ENCODE measurements at places on chromosomes 7 and 10.

GRCh38 chr7:99369767-99370391 lies 4.7 kb upstream of the ARPC1B start:
- no peaks in the 10 kb centered on the region for H3K27me3 ChIP-seq
- H3K4me1 ChIP-seq, result peaks cover 37% of the 10 kb centered on the region
- no peak overlapping the region for H3K4me3 ChIP-seq
- peaks cover 28% of the 10 kb centered on the region for H3K36me3 ChIP-seq

DNA sequence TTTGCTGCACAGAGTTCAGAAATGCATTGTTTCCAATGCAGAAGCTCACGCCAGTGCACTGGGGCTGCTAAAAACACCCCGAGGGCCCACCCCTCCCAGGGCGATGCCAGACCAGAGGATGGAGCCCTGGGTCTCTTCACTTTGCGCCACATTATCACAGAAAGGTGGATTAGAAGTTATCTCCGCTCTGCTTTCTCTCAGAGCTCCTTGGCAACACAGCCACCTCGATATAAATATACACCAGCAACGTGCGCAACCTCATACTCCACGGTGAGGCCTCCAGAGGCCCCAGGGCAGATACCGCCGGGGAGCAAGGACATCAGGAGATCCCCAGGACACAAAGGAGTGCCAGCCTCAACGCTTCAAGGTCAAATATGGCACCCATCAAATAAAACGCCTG lies 121.0 kb upstream of the TBX20 start:
- no peak overlapping the region for H3K4me3 ChIP-seq
- DNase-seq, result no peak
- H3K4me1 ChIP-seq, result no peaks in the 10 kb centered on the region
- no peaks in the 10 kb centered on the region for H3K36me3 ChIP-seq
- no peak overlapping the region for H3K27ac ChIP-seq
- H3K27me3 ChIP-seq, result no peaks in the 10 kb centered on the region

- H3K4me1 ChIP-seq, result no peaks in the 10 kb centered on the region
- H3K4me3 ChIP-seq, result no peak overlapping the region
- no peak for DNase-seq
- no peaks in the 10 kb centered on the region for H3K36me3 ChIP-seq
- no peak overlapping the region for H3K27ac ChIP-seq
Observed at GRCh38 chr10:104441329-104442000, 87.8 kb downstream of the CFAP58 start.

- DNase-seq, result no peak
- H3K27ac ChIP-seq, result no peak overlapping the region
- H3K4me3 ChIP-seq, result no peak overlapping the region
Observed at GRCh38 chr10:112711366-112711765, 238.7 kb upstream of the TCF7L2 start.

- H3K27me3 ChIP-seq, result peaks cover 90% of the 10 kb centered on the region
- H3K4me3 ChIP-seq, result peak overlapping the region; percentile 40
- no peak for DNase-seq
- H3K36me3 ChIP-seq, result peaks cover 5% of the 10 kb centered on the region
- peaks cover 70% of the 10 kb centered on the region for H3K4me1 ChIP-seq
Observed at GRCh38 chr10:8044908-8045725, 9.4 kb upstream of the GATA3 start.

DNA sequence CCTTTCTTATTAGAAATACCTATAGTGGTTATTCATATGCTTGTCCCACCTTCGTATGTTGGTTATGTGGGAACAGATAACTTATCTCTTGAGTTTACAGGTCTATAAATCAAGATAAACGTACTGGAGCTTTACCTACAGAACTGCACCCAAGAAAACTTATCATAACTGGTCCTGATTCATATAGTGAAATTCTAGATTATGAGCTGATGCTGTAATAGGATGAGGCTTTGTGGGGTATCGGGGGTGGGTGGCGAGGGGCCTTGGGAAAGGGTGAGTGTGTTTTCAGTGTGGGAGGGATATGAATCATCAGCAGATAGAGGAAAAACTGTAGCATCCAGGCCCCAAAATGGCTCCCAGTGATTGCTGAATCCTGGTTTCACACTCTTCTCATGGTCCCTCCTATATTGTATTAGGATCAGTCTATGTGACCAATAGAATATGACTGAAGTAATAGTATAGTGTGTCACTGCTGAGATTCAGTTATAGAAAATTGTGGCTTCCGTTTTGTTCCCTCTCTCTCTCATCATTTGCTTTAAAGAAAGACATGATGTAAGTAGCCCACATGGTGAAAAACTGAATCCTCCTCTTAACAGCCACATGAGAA lies 706.8 kb upstream of the LRRTM3 start:
- H3K4me1 ChIP-seq, result no peaks in the 10 kb centered on the region
- no peak for DNase-seq

DNA sequence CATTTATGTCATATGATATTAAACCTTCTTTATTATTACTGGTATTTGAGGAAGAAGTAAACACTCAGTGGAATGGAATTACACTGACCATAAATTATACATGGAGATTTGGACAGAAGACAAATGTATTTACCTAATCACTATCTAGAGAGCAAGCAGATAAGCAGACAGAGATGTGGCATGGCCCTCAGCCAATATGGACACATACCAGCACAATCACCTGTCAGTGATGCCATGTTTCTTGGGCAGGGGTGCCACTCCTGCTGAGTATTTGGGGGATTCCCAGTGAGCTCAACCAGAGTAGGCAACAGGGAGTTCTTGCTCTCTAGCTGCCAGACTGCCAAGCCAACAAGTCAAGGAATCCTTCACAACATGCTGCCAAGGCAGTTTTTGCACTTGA lies 866.3 kb upstream of the LRRN3 start:
- no peak overlapping the region for H3K4me3 ChIP-seq
- DNase-seq, result no peak
- H3K27ac ChIP-seq, result no peak overlapping the region
- no peaks in the 10 kb centered on the region for H3K4me1 ChIP-seq

DNA sequence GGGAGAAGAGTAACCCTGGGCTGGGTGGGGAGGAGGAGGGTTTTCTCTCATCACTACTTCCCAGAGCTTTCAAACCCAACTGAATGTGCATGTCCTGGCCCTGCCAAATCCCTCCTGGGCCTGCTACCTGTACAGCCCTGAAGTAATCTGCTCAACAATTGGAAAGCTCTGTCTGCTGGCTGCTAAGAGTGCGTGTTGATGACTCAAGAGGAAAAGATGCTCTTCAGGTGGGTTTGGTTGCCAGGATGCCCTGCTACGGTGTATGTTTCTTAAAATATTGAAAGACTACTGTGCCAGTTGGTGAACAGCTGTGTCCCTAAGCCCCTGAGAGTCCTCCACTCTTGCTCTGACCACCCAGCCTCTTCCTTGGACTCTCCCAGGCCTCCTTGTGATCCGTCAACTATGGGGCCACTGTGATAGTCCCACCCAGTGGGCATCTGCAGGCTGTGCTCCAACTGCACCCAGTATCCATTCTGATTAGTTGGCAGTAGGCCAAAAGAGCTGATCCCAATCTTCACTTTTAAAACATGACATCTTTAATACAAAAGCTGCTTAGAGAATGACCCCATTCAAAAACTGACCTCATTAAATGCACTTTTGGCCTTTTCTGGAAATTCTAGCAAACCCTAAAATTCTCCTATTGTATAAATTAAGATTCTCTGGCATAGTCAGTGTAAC lies 85.6 kb downstream of the AOAH start:
- H3K27me3 ChIP-seq, result no peaks in the 10 kb centered on the region
- peak overlapping the region; percentile 97 for H3K27ac ChIP-seq
- DNase-seq, result no peak
- no peak overlapping the region for H3K4me3 ChIP-seq
- H3K36me3 ChIP-seq, result peaks cover 34% of the 10 kb centered on the region

GRCh38 chr7:117135553-117135891 lies 182.2 kb downstream of the ST7 start:
- no peak overlapping the region for H3K4me3 ChIP-seq
- peaks cover 10% of the 10 kb centered on the region for H3K4me1 ChIP-seq
- no peak for DNase-seq

DNA sequence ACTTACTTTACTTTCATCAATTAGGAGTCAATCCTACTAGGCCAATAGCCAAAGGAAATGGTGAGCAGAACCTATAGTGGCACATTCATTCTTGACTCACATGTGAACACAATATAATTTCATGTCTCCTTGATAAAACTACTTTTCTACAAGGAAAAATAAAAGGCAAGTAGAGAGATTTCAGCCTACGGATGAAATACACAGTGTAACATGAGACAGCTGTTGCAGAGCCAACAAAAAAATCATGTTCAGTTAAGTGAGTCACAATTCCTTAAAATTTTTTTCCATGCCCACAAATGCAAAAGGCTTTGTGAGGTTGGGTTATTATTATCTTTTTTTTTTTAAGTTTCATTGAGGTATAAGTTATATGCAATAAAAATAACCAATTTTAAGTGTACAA lies 54.8 kb downstream of the GPR141 start:
- no peaks in the 10 kb centered on the region for H3K4me1 ChIP-seq
- no peak overlapping the region for H3K4me3 ChIP-seq
- DNase-seq, result no peak
- H3K36me3 ChIP-seq, result no peaks in the 10 kb centered on the region
- H3K27ac ChIP-seq, result no peak overlapping the region

DNA sequence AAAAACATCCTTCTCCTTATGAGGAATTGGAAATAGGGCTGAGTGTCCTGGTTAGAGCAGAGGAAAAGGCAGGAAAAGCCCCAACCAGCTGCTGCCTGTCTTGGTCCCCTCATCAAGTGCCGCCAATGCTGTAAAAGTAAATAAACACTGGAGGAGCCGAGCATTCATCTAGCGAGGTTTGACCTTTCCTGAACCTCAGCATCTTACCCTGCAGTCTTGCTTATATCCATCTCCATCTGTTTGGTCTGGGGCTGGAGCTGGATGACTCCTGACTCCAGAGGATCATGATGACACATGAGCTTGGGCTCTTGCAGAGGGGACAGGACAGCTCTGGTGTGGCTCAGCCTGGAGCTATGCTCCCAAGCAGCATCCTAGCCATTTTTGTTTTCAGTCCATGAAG lies 501.1 kb downstream of the TNS3 start:
- no peaks in the 10 kb centered on the region for H3K27me3 ChIP-seq
- H3K36me3 ChIP-seq, result no peaks in the 10 kb centered on the region
- no peak overlapping the region for H3K4me3 ChIP-seq
- H3K4me1 ChIP-seq, result no peaks in the 10 kb centered on the region

DNA sequence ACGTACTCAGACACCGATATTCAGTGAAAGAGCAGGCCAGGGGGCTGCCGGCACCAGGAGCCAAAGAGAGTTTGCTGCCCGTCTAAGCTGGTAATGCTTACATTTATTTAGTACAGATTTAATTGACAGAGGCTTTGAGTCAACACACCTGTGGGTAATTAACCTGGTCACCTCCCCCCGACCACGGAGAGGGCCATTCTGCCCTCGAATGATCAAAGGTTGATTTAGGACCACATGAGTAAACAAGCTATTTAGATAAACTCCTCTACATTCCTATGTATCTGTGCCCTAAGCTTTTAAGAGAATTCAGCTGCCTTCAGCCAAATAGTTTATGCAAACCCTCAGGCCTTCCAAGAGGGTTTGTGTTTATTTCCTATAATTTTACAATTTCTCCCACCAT lies 164.8 kb downstream of the IPMK start:
- no peaks in the 10 kb centered on the region for H3K4me1 ChIP-seq
- no peaks in the 10 kb centered on the region for H3K27me3 ChIP-seq
- DNase-seq, result no peak
- H3K27ac ChIP-seq, result no peak overlapping the region
- H3K36me3 ChIP-seq, result no peaks in the 10 kb centered on the region

DNA sequence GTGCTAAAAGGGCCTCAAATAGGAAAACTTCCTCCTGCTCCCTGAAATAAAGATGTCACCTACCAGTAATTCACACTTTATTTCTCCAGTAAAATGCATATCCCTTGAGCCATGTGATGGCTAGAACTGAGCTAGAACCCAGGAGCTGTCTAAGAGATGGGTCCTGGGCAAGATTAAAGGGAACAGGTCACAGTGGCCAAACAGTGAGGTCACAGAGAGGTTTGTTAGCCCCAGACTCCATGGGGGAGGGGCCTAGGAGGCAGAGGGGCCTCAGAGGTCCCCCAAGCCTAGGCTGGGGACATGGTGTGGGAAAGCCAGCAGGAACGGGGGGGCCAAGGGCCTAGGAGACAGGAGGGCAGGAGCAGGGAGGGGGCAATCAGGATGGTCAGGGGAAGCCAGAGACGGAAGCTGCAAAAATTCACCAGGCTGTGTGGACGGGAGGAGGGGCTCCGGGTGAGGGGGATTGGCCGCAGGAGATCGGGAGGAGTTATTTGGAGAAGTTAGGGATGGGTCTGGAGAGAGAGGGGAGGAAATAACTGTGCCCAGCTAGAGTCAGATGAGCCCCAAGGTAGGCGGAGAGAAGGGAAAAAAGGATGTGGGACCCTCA lies 3.3 kb downstream of the FBXO24 start:
- peaks cover 3% of the 10 kb centered on the region for H3K36me3 ChIP-seq
- peaks cover 8% of the 10 kb centered on the region for H3K4me1 ChIP-seq
- peaks cover 10% of the 10 kb centered on the region for H3K27me3 ChIP-seq

DNA sequence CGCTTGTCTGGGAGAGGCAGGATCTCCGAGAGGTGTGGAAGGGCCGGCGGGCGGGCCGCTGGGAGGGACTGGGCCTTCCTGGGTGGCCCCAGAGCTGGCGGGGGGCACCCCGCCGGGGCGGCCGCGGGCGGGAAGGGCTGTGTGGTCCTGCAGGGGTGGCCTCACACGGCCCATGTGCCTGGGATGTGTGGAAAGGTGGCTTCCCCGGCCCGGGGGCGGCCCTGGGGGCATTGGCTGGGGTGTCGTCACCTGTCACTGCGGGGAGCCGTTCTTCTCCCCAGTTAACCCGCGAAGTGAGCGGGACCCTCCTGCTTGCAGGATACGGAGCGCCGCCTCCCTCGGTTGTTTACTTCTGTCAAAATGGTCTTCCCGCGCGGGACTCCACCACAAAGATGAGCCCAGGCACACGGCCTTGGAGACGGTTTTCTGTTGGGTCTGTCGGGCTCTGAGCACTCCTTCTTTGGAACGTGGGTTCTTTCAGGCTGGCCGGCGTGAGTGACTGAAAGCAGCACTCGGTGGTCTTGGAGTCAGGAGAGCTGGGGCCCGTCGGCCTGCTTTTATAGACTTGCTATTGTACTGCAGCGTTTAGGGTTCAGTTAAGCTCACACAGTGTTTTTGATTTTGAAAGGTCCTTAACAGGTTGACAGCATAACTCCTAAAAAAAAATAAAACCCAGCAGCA lies 700 bp downstream of the SMC3 start:
- peak overlapping the region; percentile 95 for H3K4me3 ChIP-seq
- DNase-seq, result peak; percentile 72
- H3K27me3 ChIP-seq, result peaks cover 12% of the 10 kb centered on the region
- H3K36me3 ChIP-seq, result peaks cover 38% of the 10 kb centered on the region
- H3K4me1 ChIP-seq, result peaks cover 45% of the 10 kb centered on the region

- H3K4me1 ChIP-seq, result no peaks in the 10 kb centered on the region
- no peak overlapping the region for H3K4me3 ChIP-seq
- no peak for DNase-seq
- no peaks in the 10 kb centered on the region for H3K27me3 ChIP-seq
Observed at GRCh38 chr10:71076473-71077142, 135.8 kb upstream of the UNC5B start.

GRCh38 chr7:23067271-23067670 lies 38.3 kb upstream of the KLHL7 start:
- H3K27ac ChIP-seq, result no peak overlapping the region
- H3K36me3 ChIP-seq, result no peaks in the 10 kb centered on the region
- H3K27me3 ChIP-seq, result peaks cover 4% of the 10 kb centered on the region
- H3K4me1 ChIP-seq, result no peaks in the 10 kb centered on the region
- no peak overlapping the region for H3K4me3 ChIP-seq
